ENCODE measurements at places on chromosomes 16 and 17.
A peak's percentile ranks its signal among the peaks of the same experiment; 100 is the strongest.

DNA sequence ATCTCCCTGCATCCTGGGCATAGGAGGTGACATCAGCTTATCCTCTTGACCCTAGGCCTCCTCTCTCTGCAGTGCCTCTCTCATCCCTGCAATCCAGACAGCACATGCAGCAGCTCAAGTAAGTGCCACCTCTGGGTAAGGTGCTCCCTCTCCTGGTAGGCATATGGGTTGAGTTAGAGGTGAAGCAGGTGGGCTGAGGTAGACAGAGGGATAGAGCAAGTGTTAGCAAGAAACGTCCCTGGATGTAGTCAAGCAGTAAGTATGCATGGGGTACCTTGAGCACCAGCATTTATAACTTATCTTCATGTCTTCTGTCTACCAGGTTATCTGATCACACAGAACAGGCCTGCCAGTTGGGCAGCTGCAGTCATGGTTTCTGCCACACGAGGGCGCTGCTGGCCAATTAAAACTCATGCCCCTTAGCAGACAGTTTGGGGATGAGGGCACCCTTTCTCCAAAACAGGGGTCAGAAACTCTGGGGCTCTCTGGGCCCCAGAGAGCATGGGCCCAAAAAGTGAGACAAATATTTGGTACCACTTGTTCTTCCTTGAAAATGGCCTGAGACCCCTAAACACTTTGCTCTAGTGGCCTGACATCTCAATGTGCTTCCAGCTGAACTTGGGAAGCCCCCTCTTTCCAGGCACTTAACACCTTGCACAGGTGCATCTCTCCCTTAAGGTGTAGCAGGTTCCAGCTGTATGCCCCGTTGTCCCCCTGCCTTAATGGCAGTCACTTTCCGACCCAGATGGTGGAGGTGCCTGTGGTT is 59.8 kb downstream of the NEUROD2 start:
- peak; percentile 54 for DNase-seq

- no peak for DNase-seq
Observed at GRCh38 chr16:55264949-55265348, 59.1 kb upstream of the IRX6 start.

- DNase-seq, result no peak
Observed at GRCh38 chr16:67649494-67649931, 4.6 kb downstream of the CARMIL2 start.

DNA sequence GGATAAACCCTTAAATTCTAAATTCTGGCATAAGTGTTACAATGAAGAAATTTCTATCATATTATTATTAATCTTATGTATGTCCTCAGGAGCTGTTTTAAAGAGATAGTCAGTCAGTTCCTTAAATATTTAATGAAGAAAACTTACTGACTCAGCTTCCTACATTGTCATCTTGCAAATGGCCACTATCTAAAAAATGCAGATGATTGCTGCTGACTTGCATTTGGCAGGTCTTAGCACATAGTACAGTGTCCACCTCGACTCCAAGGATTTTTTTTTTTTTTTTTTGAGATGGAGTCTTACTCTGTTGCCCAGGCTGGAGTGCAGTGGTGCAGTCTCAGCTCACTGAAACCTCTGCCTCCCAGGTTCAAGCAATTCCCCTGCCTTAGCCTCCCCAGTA is 55.1 kb upstream of the CORO6 start:
- DNase-seq, result no peak

DNA sequence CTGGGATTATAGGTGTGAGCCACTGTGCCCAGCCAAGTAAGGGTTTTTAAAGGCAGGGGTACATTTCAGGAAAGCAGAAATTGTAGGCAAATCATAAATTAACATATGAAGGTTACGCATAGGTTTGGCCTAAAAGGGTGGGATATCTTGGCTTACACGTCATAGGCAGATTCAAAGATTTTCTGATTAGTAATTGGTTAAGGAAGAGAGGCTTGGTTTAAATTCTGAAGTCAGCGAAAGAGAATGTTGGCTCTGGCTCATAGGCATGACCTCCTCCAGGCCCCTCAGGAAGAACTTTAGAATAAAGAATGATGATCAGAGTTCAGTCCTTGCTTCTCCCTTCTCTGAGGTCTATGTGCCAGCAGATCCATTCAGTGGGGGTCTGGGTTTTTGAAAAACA is 124.8 kb upstream of the RBBP6 start:
- DNase-seq, result no peak
